ENCODE measurements at places on chromosomes 1 and 21.

GRCh38 chr1:32197074-32197473, 3.3 kb upstream of the CCDC28B start:
- no peak for DNase-seq

GRCh38 chr1:6041432-6042062, 4.1 kb upstream of the KCNAB2 start:
- no peak for DNase-seq

DNA sequence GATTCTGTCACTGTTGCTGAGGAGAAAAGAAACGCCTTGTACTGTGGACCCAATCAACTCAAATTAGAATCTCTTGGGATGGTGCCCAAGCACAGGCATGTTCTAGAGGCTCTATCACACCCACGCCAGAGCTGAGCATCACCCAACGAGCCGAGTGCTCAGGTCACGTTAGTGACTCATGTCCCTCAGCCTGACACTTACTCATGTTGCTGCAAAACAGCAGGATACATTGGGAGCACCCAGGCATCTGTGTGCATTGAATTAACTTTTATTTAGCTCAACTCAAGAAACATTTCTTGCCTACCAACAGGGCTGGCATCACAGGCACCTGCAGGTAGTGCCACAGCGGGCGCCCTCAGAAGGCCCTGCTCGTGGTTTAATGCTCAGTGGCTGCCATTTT, 149.8 kb downstream of the ETS2 start:
- DNase-seq, result no peak

- DNase-seq, result no peak
Measured at GRCh38 chr1:51669816-51670215, 52.9 kb downstream of the OSBPL9 start.

Data from astrocyte of the spinal cord (primary cell).